IgD-negative memory B cell (primary cell): ENCODE measurements at places on chromosomes 1 and 21. TPM values are rescaled to one million over a fixed set of nuclear protein-coding genes. Genes with fewer than 3 reads are reported as not detected.

Gene BCAN
- not detected for polyA plus RNA-seq

Gene NID1
- polyA plus RNA-seq: not detected

Gene SPRR2F
- not detected for polyA plus RNA-seq

Gene PAQR6
- polyA plus RNA-seq: 0.44 TPM

Gene AMY2A
- polyA plus RNA-seq: not detected

Gene ADARB1
- polyA plus RNA-seq: 4.5 TPM

Gene FMO3
- not detected for polyA plus RNA-seq

Gene INTS11
- 65.8 TPM for polyA plus RNA-seq

Gene CLCA4
- polyA plus RNA-seq: 0.16 TPM

Gene DPT
- not detected for polyA plus RNA-seq

Gene AQP10
- not detected for polyA plus RNA-seq

Gene USP24
- 10.2 TPM for polyA plus RNA-seq

Gene LCE3D
- polyA plus RNA-seq: not detected

Gene PSEN2
- 16.1 TPM for polyA plus RNA-seq

Gene OVAAL
- not detected for polyA plus RNA-seq

Gene CD160
- 1.8 TPM for polyA plus RNA-seq

Gene GORAB
- polyA plus RNA-seq: 6.6 TPM

Gene CD247
- polyA plus RNA-seq: 63.3 TPM

Gene TNFRSF18
- polyA plus RNA-seq: 3.5 TPM

Gene LEFTY1
- polyA plus RNA-seq: not detected
